Effector CD8-positive, alpha-beta T cell (primary cell): ENCODE measurements at places on chromosomes 7 and 10.

- DNase-seq = no peak
These were observed 175.4 kb upstream of the AHR start for GRCh38 chr7:17123020-17123419.

GRCh38 chr10:96304230-96304629, at the start of gene DNTT:
Gene DNTT, plus strand, starts transcription at chr10:96304434. Its CDS starts 64 bp downstream, at chr10:96304498.
- DNase-seq = no peak

GRCh38 chr7:40303996-40304395, 169.2 kb downstream of the SUGCT start:
- DNase-seq = no peak

DNA sequence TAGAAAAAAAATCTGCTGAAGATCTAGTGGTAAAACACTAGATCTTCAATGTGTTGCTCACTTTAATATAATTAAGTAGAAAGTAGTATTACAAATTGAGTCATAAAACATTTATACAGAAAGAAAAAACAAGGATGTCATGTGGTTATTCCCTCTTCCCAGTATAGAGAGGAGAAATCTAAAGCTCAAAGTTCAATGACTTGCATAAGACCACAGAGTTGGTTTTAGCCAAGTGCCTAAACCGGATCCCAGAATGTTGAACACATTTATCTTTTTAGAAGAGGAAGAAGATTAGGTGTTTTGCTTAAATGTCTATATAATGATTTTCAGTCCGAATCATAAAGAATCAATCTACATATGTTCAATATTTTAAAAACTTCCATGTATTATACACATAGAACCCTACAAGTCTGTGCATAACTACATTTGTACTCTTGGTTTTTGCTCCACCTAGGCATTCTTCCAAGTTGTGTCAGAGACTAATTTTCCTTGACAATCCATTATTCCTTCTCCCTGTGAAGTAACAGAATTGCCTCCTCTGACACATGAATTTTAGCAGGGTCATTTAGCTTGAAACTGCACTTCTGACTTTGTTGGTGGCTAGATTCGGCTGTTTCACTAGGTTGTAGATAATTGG, 389.2 kb downstream of the MAGI2 start:
- no peak for DNase-seq

GRCh38 chr10:34769899-34770298, 45.2 kb downstream of the PARD3 start:
- DNase-seq = no peak

DNA sequence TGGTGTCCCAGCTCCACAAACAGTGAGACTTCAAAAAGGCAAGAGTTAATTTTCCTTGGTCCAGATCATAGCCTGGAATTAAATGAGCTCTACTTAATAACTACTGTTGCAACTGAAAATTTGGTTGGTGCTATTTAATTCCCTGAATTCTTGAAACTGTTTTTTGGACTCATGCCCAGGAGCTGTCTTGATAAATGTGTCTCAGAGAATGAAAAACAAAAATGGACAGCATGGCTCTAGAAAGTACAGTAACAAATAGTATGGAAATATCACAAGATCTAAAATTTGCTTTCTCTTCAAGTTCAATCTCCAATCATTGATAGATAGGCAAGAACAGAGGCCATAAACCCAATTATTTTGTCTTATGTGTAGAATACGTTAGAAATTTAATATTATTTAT, 42.5 kb downstream of the CCDC71L start:
- no peak for DNase-seq

DNA sequence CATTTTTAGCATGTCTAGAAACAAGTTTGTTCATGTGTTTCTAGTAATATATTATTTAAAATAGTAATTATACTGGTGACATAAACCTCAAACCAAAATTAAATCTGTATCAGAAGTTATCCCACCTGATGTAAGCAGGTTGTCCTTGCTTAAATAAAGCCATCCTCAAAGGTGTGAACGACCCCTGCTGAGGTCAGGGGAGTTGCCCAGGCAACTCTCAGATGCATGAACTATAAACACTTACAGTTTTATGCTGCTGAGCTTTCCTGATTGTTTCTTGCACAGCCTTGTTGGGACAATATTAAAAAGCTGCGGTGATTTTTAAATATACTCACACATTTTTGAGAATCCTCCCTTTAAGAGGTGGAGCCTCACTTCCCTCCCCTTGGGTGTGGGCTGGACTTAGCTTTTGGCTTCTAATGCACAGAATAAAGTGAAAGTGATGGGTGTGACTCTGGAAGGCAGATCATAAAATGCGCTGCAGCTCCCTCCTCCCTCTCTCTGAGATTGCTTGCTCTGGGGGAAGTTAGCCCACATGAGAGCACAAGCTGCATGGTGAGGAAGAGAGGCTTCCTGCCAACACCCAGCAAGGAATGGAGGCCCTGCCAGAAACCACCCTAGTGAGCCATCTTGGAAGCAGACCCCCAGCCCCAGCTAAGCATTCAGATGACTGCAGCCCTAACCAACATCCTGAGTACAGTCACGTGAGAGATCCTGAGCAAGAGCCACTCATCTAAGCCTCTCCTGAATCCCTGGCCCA, 152.7 kb downstream of the SKIDA1 start:
- no peak for DNase-seq

DNA sequence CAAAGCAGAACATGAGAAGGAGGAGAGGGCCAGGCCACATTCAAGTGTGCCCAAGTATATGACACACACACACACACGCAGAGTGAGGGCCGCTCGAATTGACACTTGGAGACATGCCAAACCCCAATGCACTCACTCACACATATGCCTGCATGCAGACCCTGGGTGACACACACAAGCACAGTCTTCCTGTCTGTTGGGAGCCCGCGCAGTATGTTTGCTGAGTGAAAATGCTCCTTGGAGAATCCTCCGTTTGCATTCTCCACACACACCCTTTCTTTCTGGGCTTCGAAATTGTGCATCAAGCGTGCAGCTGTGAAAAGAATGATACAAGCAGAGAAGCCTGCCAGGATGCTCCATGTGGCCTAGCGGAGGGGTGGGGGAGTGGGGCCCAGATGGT, 120.9 kb downstream of the PLXNA4 start:
- no peak for DNase-seq

DNA sequence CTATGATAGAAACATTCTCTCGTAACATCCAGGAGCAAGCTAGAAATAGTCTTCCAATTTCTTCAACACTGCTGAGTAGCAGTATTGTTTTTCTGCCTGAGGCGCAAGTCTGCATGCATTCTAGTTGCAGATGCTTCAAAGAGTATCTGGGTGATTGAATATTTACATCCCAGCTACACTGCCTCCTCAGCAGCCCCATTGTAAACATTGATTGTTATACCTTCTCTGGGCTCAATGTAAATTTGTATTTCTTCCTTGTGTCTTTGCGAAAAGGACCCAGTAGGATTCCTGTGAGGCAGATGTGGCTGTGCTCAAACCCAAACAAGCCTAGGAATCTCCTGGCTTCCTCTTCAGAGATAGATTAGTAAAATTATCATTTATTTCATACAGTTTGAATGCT, 320.7 kb downstream of the CDC14C start:
- DNase-seq = no peak

GRCh38 chr10:9339716-9340115, 1285.2 kb downstream of the GATA3 start:
- DNase-seq = no peak

- no peak for DNase-seq
These were observed 206.9 kb downstream of the EBF3 start for GRCh38 chr10:129756912-129757901.

GRCh38 chr10:34172936-34173533, 642.1 kb downstream of the PARD3 start:
- DNase-seq = no peak

GRCh38 chr7:116438267-116438666, 61.3 kb upstream of the CAV2 start:
- no peak for DNase-seq

GRCh38 chr10:102948786-102949185, 30.7 kb downstream of the CNNM2 start:
- DNase-seq = no peak

DNA sequence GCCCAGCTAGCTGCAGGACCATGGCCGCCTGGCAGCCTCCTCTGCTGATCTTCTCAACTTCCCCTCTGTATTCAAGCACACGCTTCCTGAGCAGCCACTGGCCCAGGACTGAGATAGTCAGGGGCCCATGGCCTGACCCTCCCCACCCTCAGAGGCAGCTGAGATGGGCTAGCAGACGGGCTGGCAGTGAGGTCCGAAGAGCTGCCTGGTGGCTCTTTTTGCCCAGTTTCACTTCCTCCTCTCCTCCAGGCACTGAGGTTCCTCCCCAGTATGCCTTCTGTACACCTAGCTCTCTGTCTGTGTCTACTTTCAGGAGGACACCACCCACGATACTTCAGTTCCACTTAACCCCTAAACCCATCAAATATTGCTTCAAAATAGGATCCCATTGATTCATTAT, 395.6 kb downstream of the TNS3 start:
- DNase-seq = no peak

GRCh38 chr10:19570991-19571390, 245.2 kb upstream of the PLXDC2 start:
- no peak for DNase-seq

GRCh38 chr10:15796762-15797161, 63.5 kb downstream of the MINDY3 start:
- no peak for DNase-seq

DNA sequence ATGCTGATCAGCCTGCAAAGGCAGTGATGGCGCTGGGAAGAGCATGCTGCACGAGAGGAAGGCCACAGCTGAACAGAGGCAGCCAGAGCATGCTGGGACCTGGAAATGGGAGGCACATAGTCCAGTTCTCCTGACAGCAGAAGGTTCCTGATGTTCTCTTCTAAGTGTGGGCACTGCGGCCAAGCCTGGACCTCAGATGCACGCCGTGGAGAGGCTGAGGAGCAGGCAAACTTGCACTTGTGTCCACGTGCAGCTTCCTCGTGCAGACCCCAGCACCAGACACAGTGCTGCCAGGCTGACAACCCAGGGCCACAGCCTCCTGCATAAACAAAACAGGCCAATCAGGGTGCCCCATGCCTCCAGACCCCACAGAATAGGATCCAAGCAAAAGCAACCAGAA, 93.5 kb upstream of the LANCL2 start:
- DNase-seq = no peak

DNA sequence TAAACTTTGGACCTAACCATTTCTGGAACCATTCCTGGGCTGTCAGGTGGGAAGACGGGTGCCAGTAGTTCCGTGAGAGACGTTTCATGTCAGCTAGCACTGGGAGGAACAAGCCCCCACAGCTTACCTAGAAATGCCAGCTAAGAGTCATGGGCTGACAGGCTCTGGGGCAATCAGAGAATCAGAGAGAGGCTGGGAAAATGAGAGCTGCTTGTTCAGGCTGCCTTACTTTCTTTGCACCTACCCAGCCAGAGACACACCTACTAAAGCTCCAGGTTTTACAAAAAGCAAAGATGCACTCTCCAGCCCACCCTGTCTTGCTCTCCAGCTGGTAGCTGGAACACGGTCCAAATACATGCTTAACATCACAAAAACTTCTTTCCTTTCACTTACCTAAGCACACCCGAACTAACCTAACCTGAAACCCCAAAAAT, 688 bp downstream of the PTN start:
- DNase-seq = no peak

DNA sequence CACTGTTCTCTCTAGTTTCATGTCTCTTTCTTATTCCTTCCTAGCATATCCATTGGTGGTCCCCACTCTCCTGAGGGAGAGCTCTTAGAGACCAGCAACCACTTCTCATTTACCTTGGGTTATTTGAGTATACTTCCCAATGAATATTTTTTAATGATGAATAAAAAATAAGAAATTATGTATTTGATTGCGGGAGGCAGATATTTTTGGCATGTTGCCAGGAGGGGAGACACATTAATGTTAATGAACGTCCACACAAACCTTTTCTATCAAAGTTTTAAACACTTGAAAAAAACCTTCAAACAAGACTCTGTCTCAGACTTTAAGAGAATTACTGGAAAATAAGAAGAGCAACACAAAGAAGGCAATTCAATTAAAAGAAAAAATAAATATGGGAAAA, 260.6 kb upstream of the MAGI2 start:
- DNase-seq = no peak

GRCh38 chr7:77200542-77200941, 923 bp upstream of the FGL2 start:
- no peak for DNase-seq

DNA sequence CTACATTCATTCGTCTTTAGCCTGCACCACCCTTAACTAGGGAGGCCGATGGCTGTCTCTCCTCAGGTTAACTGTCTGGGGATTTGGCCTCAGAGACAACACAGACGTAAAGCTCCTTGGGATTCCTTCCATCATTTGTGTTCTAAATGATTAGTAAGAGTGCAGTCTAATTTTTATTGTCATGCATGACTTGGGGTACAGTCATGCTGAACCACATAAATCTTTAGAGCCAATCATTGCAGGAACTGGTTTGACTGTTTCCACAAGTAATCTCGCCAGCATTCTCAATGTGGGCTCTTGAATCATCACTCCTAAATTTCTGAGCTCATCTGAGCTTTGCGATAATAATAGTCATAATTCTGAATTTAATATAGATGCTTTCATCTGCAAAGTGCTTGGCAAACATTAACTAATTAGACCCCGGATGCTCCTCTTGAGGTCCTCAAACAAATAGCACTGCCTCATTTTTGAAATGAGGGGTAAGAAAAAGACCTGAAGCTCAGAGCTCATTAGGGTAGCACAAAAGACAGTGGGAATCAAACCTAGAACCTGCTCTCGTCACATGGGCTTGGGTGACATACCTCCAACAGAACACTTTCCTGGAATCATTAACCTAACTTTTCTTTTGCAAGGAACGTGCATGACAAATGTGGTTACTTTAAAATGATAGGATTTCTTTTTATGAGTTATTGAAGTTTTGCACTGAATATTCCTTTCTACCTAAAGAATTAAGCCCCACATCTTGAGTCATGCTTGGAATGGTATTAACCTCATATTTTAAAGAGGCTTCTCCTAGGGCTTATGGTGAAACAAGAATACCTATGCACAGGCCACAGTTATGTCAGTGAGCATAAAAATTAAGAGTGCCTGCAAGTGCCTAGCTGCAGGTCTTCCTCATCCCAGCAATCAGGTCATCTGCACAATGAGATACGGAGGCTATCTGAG, 118.9 kb upstream of the NRP1 start:
- DNase-seq = no peak

DNA sequence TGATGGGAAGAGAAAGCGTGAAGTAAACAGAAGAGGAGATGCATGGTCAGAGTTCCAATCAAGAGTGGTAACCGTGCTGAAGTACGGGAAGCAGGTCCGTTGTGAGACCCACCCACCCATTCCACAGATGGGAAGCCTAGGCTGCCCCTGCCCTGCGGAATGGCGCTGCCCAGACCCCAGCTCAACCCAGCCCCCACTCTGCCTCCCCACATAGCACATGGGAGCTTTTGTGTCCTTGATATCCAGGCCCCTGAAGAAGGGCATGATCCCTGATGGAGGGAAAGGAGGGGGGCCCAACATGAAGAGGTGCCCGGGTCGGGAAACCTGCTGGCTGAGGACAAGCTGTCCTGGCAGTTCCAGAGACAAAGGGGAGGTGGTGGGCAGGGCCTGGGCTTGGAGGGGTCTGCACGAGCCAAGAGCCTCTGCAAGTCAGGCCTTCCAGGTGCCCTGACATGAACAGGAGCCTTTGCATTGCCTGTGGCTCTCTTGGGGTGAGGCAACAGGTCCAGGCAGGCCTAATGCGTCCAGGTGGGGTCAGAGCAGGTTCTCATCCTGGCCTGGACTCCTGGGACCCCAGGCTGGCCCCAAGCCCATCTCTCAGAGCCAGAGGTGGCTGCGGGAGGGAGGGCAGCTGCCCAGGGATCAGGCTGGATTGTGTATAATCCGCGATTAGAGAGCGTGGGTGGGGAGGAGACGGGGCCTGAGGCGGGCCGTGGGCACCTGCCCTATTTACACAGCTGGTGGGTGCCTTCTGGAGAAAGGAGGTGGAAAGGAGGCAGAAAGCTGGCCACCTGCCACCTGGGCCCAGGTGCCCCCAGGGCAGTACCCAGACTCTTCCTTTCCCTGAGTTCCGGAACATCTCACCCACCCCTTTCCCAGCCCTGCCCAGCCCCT, 23.5 kb downstream of the YKT6 start:
- DNase-seq = no peak
